ENCODE measurements at places on chromosomes 16 and 17.

GRCh38 chr17:19342611-19343255, 19.8 kb downstream of the B9D1 start:
- DNase-seq = no peak

- DNase-seq = no peak
Observed at GRCh38 chr16:68257906-68258800, 6.2 kb upstream of the SLC7A6 start.

DNA sequence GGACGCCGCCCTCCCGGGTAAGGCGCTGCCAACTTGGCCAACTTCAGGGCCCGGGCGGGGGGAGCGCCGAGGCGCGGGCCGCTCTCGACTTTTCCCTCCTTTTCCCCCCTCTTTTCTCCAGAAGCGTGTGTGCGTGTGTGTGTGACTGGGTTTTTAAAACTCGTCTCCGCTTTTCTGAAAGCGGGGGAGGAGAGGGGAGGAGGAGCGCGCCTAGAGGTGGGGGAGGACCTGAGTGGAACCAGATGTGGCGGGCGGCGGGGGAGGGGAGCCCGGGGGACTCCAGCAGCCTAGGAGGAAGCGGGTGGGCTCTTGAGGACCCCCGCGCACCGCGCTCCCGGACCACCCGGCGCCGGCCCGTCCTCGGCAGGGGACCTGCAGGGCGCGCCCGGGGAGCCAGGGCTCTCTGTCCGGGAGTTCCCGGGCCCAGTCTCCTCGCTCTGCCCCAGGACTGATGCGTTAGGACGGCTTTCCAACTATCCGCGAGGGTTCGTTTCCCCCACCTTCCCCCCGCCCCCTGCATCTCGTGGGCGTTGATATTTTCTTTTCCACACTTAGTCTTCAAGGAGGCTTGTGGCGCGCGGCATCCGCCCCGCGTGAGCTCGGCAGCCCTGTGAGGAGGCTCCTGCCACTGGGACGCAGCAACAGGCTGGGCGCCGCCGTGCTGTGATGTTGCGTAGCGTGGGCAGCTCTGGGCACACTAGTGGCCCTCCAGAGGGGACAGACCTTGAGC, 599 bp downstream of the MRC2 start:
- DNase-seq = no peak

DNA sequence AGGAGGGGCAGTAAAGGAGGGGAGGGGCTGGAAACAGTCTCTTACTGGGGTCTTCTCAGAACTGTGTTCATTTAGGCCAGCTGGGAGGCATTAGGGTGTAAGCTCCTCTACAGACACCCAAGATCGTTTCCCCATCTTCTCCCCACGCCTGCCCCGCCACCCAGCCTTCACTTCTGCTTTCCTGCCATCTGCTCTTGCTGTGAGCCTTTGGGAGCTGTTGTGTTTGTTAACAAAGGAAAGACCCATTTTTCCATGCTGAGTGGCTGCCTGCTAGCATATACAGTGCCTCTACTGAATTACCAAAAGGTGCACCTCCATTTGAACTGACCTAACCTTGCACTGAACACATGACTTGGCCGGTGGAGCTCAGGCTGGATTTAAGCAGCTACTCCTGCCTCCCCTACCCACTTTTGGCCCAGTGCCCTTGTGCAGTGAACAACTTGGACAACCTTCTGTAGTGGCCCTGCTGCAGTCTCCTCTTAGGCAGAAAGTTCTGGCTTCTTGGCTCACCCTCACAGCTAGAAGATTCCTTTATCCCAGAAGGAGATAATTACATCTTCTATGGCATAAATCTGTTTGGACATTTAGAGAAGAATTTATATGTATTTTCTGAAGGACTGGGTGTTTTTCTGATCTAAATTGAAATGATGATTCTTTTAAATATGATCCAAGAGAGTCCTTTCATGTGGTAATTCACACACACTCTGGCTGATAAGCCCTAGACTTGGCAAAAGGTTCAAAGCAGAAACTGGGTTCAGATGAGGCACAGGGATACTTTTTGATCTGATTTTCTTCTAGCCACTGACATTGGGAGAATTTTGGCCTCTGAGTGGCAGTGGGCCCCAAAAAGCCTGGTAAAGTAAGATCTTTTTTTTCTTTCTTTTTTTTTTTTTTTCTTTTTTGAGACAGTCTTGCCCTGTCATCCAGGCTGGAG, 81.9 kb upstream of the HNF1B start:
- DNase-seq = no peak

- DNase-seq = no peak
Observed at GRCh38 chr16:89563639-89564392, 3.3 kb downstream of the RPL13 start.

- no peak for DNase-seq
Observed at GRCh38 chr17:68314916-68315535, 23.7 kb downstream of the ARSG start.

GRCh38 chr17:56480501-56480900, 113.0 kb upstream of the NOG start:
- no peak for DNase-seq

DNA sequence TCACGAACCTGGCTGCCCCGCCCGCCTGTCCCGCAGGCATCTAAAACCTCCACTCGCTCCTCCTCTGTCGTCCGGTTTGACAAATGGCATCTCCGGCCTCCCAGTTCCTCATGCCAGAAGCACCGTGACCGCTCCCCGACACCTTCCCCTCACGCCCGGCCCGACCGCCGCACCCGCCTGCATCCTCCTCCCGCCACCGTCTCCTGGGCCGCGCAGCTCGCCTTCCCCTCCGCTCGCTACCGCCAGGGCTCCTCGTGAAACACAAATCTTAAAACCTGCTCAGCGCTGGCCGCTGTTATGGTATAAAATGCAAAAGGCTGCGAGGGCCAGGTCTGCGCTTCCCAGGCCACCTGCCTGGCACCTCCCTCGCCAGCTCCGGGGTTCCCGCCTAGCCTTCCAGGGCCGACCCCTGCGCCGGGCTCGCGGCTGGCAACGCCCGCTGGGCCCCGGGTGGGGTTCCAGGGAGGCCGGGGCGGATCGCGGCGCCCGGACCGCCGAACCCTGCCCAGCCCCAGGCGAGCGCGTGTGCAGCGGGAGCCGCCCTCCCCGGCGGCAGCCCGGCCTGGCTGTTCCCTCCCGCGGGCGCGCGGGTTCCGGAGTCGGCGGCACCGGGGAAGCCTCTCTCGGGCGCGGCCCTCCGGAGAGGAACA, 488 bp downstream of the SPSB3 start:
- no peak for DNase-seq

DNA sequence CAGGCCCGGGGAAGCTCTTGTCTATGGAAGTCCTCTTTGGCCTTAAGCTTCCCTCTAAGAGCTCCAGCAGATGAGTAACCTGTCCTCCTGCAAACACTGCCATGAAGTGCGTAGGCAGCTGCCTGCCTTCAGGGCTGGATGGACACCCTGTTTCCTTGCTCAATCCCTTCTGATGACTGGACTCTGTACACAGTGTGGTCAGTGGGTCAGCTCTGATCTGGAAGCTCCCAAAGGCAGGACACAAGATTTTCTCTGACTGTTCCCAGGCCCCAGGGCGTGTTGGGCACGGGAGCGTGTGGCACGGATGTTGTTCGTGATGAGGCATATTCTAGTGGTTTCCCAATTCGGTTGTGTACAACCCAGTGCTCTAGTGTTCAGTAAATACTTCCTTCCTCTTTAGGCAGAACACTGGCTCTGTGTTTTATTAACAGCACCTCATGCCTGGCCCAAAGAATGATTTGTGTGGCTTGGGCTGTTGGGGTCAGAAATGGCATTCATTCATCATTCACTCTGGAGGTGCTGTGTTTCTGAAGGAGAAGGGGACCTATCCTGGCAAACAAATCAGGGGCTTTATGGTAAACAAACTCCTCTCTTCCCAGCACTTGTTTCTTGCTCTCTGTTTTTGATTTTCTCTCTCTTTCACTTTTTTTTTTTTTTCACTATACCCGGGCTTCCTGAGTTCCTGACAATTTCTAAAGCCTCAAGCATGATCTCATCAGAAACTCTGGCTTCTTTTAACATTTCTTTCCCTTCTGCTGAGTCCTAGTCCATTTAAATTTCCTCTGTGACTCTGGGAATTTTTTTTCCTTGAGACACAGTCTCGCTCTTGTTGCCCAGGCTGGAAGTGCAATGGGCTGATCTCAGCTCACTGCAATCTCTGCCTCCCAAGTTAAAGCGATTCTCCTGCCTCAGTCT, 12.0 kb upstream of the RNF157 start:
- no peak for DNase-seq

- DNase-seq = no peak
Observed at GRCh38 chr17:7211491-7212273, 8.0 kb downstream of the DLG4 start.

DNA sequence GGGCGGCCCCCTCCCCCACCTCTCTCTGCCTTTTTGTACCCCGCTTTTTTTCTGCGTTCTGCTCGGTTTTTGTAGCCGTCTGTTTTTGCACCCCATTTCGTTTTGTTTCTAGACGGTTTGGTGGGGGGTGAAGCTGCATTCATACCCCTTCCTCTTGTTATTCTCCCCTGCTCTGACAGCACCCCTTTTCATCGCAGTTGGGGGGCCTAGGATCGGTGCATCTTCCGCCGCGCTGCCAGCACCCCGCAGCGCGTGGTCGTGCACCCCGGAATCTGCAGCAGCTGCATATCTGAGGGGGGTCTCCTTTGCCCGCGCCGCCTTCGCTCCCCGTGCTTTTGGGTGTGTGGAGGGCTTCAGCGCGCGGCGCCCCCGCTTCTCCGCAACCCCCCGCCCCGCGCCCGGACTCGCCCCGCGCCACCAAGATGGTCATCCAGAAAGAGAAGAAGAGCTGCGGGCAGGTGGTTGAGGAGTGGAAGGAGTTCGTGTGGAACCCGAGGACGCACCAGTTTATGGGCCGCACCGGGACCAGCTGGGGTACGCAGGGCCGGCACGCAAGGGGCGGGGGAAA, 455 bp downstream of the ATP1B2 start:
- DNase-seq = no peak

GRCh38 chr16:83995754-83996153, 27.7 kb downstream of the NECAB2 start:
- peak; percentile 18 for DNase-seq

DNA sequence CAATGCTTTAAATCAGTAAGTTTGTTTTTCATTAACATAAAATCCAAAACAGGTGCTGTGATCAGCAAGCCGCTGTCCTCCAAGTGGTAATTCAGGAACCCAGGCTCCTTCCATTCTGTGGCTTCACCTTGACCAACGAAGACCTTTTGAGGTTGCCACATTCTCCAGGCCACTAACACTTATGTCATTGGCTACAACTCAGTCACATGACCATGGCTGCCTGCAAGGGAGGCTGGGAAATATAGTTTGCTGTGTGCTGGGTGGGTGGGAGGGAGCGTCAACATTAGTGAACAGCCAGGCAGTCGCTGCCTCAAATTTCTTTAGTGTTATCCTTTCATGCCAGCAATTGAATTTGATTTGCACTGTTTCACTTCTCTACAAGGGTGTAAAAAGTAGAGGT, 549.2 kb downstream of the MAF start:
- DNase-seq = no peak

DNA sequence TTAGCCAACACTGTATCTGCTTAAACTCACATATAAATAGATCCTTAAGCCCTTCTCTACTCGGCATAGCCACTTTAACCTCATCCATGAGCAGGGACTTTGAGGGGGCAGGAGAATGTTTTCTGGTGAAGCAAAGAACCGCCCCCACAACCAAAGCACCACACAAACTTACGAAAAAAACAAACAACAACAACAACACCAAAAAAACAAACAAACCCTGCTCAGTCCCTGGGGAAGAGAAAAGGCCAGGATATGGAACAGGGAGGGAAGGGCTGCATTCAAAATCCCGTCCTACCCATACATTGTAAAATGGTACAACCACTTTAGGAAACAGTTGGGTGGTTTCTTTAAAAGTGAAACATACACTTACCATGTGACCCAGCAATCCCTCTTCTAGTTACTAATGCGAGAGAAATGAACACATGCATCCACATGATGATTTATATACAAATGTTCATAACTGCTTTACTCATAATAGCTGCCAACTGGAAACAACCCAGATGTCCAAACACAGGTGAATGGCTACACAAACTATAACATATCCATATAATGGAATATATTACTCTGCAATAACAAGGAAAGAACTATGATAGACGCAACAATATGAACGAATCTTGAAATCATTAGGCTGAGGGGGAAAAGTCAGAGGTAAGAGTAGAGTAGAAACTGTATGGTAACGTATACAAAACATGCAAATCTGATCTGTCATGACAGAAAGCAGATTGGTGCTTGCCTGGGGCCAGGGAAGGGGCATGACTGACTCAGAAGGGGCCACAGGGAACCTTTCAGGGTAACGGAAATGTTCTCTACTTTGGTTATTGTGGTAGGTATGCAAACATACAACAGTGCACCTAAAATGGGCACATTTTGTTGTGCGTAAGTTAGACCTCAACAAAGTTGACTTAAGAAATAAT, 37.7 kb upstream of the TOB1 start:
- no peak for DNase-seq

GRCh38 chr17:43720311-43721060, 38.1 kb downstream of the SOST start:
- DNase-seq = no peak

DNA sequence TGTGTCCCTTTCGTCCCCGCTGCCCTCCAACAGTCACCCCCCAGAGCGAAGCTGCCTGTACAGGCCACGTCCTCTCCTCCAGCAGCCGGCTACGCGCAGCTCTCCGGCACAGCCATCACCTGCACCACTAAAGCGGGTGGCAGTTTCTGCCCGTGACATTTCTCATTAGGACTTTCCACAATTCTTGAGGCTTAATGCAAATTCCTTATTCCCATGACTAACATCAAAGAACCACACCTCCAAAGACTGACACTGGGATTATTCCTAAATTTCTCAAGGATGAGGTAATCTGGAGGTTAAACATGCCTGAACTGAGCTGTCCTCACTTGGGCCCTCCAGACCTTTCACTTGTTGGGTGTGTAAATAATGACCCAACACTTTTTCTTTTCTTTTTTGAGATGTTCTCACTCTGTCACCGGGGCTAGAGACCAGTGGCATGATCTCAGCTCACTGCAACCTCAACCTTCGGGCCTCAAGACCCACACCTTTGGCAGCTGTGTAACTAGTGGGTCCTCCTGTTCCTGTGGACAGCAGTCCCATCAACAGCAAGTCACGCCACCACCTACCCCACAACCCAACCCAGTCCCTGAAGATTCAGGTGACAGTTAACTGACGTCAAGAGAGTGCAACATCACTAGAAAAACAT, 11.7 kb downstream of the ANKRD11 start:
- DNase-seq = no peak

- DNase-seq = no peak
Observed at GRCh38 chr17:57401556-57402488, 145.5 kb downstream of the MSI2 start.

GRCh38 chr17:70006159-70006558, 68.9 kb upstream of the KCNJ16 start:
- DNase-seq = no peak

- DNase-seq = no peak
Observed at GRCh38 chr17:15397620-15398019, 56.2 kb upstream of the TEKT3 start.

All from HCT116 (cell line).